ENCODE measurements at places on chromosomes 2 and 18.

DNA sequence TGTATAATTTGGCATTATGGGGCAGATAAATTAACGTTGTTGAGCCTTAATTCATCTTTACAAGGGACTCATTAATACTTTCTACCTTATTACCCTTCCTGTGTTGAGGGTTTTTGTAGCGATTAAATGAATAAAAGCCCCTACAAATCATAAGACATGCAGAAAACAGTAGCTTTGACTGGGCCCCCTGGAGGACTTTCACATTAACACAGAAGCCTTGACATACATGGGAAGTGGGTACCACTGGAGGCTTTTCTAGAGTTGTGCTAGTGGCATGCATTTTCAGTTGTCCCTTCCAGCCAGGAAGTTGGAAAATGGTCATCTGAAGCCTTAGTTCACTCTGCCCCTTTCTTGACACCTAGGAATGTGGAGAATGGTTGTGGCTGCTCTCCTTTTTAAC is 30.2 kb downstream of the MTA3 start:
- peak; percentile 15 for DNase-seq

DNA sequence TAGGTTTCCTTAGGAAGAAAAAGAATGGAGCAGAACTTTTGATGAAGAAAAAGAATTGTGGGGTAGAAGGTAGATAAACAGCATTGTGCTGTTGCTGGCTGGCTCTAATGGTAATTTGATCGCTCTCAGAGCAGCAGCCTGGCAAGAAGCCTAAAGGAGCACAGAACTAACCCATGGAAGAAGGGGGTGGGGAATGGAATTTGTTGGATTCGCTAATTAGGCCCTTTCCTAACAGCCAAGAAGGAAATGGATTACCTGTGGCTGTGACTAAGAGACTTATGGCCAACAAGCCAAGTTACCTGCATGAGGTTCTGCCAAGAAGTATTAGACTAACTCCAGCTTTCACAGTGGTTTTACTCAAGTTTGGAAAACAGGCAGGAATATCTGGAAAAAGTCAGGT is 210.6 kb downstream of the IKZF2 start:
- no peak for DNase-seq

- DNase-seq = no peak
These were observed 601.1 kb upstream of the PIK3C3 start for GRCh38 chr18:41353777-41354528.

DNA sequence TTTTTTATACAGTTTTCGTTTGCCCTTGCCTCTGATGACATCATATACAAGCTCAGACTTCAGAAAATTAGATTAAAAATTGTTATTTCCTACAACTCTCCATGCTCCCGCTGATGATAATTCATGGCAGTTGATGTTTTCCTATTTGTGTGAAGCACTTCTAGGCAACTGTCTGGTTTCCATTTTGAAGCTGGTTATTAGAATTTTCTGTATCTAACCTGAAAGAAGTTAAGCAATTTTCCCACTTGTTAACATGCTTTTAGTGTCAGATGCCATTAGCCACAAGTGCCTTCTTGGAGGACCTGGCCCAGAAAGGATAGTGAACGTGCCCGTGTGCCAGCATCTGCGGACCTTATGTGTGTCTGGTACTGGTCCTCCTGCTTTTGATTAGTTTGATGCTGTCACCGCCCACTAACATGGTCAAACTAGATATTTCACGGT is 347.6 kb upstream of the RAB12 start:
- no peak for DNase-seq

DNA sequence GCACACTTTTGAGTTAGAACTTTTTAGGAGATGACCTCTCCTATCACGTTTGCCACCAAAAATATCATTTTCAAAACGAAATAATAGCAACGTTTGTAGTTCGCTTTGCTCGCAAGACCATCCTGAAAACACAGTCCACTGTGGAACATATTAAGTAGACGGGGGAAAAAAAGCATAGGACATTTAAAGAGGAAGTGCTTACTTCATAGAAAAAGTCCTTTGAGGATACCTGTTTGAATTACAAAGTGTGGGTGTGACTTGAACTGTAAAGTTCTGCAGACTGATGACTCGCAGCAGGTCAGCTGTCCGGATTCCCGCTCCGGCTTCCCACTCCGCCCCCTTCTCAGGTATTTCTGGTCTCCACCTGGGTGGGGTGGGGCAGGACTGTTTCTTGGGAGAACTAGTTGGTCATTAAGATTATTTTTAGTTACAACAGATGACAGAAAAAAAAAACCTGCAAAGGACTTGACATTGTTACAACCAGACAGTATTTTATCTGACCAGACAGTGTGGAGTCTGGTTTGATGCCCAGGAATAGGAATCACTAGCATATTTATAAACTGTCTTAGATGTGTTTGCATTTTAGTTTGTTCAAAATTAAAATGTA is 13.3 kb downstream of the CNOT11 start:
- DNase-seq = no peak

- no peak for DNase-seq
These were observed 40.6 kb upstream of the FOSL2 start for GRCh38 chr2:28352104-28352503.

GRCh38 chr18:48828194-48828545 is 122.6 kb downstream of the SMAD7 start:
- no peak for DNase-seq
